ENCODE measurements at places on chromosomes 6 and 20.

GRCh38 chr20:3796477-3797225 lies 541 bp downstream of the CDC25B start:
- DNase-seq: no peak

DNA sequence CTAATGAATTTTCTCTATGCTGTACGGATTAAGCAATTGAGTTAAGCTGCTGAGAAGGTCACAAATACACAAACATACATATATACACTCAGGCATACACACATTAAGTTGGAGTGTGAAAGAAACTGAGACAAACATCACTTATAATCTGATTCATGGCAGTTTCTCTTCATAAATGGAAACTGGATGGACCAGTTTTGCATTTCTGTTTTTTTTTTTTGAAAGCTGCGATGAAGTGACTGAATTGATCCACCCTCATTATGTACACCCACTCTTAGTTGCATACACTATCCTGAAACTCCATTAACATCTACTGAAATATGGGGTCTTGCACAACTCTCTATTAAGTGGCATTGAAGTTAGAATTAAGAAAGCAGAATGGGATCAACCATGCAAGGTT lies 32.9 kb upstream of the TENT5A start:
- no peak for DNase-seq

DNA sequence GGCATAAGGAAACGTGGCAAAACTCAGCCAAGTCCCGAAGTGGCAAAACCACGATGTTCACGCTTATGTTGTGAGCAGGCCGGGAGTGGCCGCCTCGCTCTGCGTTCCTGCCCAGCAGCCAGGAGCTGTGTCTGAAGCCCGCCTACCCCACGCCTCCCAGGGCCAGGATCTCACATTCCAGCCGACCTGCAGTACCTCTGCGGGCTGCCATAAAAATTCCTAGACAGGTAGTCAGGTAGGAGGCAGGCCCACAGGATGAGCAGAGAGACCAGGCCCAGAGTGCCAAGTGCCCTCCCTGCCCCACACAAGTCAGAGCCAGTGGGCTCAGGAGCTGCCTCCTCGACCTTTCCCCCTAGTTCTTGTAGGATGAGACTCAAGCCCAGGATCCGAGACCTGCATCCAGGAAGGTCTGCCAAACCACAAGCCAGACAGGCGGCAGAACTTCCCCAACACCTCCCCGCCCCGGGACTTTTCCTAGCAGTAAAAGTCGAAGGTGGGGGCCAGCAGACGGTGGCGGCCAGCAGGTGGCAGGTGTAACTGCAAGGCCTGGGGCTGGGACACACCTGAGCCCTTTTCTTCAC lies 16.7 kb downstream of the PMEPA1 start:
- DNase-seq: no peak

- DNase-seq: no peak
Measured at GRCh38 chr6:111747829-111748228, 125.4 kb downstream of the FYN start.

GRCh38 chr6:44627091-44627882 lies 239.8 kb downstream of the CDC5L start:
- DNase-seq: peak; percentile 23

- DNase-seq: no peak
Measured at GRCh38 chr6:16585805-16586204, 175.5 kb downstream of the ATXN1 start.

GRCh38 chr6:111938710-111939109 lies 65.5 kb upstream of the FYN start:
- DNase-seq: no peak
